Activated CD4-positive, alpha-beta T cell treated with anti-CD3 and anti-CD28 coated beads for 24 hours (primary cell): ENCODE measurements at places on chromosomes 7 and 10.

DNA sequence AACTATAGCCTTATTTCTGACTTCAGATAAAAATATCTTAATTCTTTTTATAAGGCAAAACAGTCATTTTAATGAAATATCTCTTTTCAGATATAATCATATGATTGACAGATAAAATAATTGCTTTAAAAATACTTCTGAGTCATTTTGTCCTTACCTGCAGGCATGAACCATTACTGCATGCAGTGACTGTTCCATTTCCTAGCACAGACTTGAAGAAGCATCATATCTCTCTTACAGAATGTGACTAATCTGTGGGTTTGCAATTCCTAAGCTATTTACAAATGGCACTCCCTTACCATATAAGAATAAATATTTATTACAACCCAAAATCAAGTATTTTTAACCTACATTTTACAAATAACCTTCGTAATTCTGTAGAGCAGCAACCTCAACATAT, 120.7 kb downstream of the SRPK2 start:
- no peak for DNase-seq

DNA sequence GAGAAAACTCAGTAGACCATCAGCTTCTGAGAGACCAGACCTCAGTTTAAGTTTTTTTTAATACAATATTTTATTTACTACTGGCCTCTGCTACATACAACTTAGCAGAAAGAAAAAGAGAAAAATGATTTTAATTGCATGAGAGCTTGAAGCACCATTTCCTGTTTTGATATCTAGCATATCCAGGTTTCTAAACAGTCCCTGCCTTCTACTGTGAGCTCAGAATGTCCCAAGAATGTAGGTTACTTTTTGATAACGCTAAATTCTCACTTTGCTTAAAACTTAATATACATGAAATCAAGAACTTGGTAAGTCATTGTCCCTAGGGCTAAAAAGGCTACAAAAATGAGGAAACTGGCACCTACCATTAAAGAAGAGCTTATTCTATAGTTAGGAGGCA, 7.0 kb downstream of the TMEM243 start:
- no peak for DNase-seq

DNA sequence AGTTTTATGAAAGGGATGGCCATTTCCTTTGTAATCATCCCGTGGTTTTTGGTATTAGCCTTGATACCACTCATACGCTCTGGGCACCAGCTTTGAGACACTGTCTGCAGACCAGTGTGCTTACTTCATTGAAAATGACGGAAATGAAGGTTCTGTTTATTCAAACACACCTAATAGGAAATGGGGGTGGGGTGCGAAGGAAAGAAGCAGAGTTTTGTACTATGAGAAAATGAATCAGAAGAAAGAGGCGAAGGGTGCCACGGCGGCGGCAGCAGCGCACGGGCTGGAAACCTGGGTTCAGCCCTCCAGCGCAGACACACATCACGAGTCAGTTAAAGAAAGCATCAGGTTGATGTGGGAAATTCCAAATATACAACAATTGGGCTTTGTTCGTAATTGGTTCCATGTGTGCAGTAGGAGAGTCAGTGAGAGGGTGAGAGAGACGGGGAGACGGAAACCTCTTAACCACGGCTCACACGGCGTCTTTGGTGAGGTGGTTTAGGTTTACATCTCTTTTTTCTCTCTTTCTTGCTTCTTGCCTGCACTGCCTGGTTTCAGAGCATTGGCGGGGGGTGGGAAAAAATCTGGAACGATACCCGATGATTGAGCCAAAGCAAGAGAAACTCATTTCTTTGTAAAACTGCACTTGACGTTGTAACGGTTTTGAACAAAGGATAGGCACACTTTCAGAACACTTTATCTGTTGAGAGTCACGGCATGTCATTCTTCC, 321.2 kb downstream of the FRMD4A start:
- peak; percentile 47 for DNase-seq

DNA sequence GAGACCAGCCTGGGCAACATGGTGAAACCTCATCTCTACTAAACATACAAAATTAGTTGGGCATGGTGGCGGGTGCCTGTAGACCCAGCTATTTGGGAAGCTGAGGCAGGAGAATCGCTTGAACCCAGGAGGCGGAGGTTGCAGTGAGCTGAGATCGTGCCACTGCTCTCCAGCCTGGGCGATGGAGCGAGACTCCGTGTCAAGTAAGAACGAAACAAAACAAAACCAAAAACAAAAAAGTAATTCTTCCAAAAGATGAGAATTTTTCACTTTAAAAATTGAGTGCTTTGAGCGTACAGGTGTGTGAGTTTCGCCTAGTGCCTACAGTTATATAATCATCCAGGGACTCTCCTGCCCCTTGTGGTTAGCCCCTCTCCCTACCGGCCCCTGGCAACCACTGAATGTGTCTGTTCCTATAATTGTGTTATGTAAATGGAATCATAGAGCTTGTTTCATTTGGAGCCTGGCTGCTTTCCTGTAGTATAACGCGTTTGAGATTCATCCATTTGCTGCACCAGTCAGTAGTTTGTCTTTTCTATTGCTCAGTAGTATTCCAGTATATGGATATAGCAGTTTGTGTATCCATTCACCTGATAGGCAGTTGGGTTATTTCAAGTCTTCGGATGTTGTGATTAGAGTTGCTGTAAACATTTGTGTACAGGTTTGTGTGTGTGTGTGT, 80.0 kb downstream of the RBM33 start:
- DNase-seq, result no peak
